Fibroblast of lung (primary cell): ENCODE measurements at places on chromosomes 3 and 15. TPM values are rescaled to one million over a fixed set of nuclear protein-coding genes. Genes with fewer than 3 reads are reported as not detected.

- no peaks in the 10 kb centered on the region for H3K27me3 ChIP-seq
- no peak overlapping the region for H3K27ac ChIP-seq
- no peaks in the 10 kb centered on the region for H3K36me3 ChIP-seq
- no peak for DNase-seq
- H3K4me3 ChIP-seq = no peak overlapping the region
Observed at GRCh38 chr3:194556086-194557056, 69.6 kb upstream of the ATP13A3 start.

- H3K4me1 ChIP-seq = no peaks in the 10 kb centered on the region
- no peak for DNase-seq
- H3K36me3 ChIP-seq = no peaks in the 10 kb centered on the region
- no peak overlapping the region for H3K27ac ChIP-seq
Observed at GRCh38 chr3:185504636-185505035, 5.8 kb upstream of the TMEM41A start.

DNA sequence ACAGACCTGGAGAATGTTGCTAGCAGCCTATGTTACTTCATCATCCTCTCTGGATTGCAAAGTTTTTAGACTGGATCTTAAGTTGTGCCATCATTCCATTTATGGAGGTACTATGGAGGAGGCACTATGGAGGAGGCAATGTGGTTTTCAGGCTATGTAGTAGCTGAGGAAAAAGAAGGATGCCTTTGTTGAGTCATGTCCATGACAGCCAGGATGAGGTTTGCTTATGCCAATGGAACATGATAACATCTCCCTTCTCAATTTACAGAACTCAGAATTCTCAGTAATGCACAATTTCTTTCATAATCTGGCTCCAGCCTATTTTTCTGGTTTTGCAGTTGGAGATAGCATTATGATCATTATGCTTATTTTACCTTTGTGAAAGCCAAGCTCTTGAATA lies 65.9 kb upstream of the TMEM108 start:
- H3K27me3 ChIP-seq = no peaks in the 10 kb centered on the region
- no peaks in the 10 kb centered on the region for H3K4me1 ChIP-seq
- H3K27ac ChIP-seq = no peak overlapping the region
- no peaks in the 10 kb centered on the region for H3K36me3 ChIP-seq
- H3K4me3 ChIP-seq = no peak overlapping the region
- DNase-seq = no peak

GRCh38 chr3:144301863-144302262 lies 330.2 kb downstream of the DIPK2A start:
- DNase-seq = no peak
- no peaks in the 10 kb centered on the region for H3K4me1 ChIP-seq
- no peak overlapping the region for H3K27ac ChIP-seq
- no peaks in the 10 kb centered on the region for H3K27me3 ChIP-seq
- H3K36me3 ChIP-seq = no peaks in the 10 kb centered on the region
- H3K4me3 ChIP-seq = no peak overlapping the region

DNA sequence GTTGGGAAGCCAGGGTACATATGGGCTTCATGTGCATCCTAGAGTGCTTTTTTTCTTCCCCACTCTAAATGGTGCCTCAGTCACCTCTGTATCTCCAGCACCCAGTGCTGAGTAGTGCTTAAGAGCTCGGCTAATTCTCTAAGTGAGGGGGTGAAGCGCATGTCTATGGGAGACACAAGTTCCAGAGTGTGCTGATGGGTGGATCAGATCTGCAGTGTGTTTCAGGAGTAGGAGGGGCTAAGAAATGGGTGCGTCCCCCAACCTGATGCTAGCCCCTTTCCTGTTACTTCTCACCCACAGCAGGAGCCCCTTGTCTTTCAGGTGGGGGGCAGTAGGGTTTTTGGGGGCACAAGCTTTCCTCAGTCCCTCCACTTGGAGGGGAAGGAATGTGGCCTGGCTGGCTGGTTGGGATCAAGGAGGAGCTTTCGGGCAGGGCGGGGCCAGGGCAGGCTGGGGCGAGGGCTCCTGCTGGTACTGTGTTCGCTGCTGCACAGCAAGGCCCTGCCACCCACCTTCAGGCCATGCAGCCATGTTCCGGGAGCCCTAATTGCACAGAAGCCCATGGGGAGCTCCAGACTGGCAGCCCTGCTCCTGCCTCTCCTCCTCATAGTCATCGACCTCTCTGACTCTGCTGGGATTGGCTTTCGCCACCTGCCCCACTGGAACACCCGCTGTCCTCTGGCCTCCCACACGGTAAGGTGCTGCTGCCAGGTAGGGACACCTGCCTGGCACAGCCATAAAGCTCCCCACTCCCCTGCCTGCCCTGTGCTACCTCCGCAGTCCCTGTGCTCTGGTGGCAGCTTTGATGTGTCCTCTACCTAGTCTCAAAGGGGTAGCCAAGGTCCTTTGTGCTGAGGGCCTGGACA lies at the start of gene IL17RE:
IL17RE (plus strand) TSS at position 477 of the 866 bp plus-strand sequence; CDS start at position 562, 85 bp downstream.
- peaks cover 12% of the 10 kb centered on the region for H3K4me1 ChIP-seq
- H3K27me3 ChIP-seq = no peaks in the 10 kb centered on the region
- peak within 1 kb of the TSS; percentile 26 for H3K4me3 ChIP-seq
- H3K36me3 ChIP-seq = no peaks in the 10 kb centered on the region
- DNase-seq = no peak
- peak within 1 kb of the TSS; percentile 74 for H3K27ac ChIP-seq

GRCh38 chr3:56484122-56484521 lies 15.9 kb upstream of the ERC2 start:
- no peaks in the 10 kb centered on the region for H3K36me3 ChIP-seq
- no peaks in the 10 kb centered on the region for H3K4me1 ChIP-seq
- H3K27me3 ChIP-seq = no peaks in the 10 kb centered on the region
- H3K4me3 ChIP-seq = no peak overlapping the region

DNA sequence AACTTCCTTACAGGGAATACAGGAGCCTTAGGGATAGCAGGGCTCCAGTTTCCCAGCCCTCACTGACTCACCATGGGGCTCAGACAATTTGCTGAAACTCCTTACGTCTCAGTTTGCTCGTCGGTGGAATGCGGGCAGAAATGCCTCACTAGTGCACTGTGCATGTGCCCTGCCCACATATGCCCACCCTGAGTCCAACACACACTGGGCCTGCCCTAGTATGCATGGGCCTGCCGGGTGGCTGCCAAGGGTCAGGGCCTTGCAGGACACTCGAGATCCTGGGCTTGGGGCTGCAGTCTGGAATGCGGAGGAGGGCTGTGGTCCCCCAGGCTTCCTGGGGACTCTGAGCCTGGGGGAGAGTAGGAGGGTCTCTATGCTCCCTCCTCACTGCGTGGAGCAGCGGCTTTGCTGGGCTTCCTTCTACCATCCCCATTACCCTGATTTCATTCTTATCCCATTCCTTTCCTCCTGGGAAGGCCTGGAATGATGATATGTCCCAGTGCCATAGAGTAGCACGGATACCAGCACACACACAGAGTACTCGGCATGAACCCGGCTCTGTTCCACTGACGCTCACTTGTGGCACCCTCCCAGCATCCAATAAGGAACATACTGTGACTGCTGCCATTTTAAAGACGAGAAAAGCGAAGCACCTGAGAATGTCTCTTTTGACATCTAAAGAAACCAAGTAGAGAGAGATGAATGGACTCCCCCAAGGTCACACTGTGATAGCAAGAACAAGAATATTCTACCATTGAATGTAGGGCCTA lies 124.2 kb downstream of the ASB7 start:
- H3K4me1 ChIP-seq = peaks cover 19% of the 10 kb centered on the region
- peak; percentile 93 for DNase-seq
- no peaks in the 10 kb centered on the region for H3K27me3 ChIP-seq
- H3K27ac ChIP-seq = no peak overlapping the region
- H3K36me3 ChIP-seq = no peaks in the 10 kb centered on the region

LTF gene
- total RNA-seq = not detected in 2 replicates

GRCh38 chr15:25244731-25245585 lies 193.9 kb downstream of the UBE3A start:
- DNase-seq = no peak
- H3K27me3 ChIP-seq = no peaks in the 10 kb centered on the region
- H3K27ac ChIP-seq = no peak overlapping the region
- no peaks in the 10 kb centered on the region for H3K36me3 ChIP-seq
- no peaks in the 10 kb centered on the region for H3K4me1 ChIP-seq
